ENCODE measurements at places on chromosomes 4 and X. TPM values are rescaled to one million over a fixed set of nuclear protein-coding genes. Genes with fewer than 3 reads are reported as not detected.

The CXCL8 gene
- polyA plus RNA-seq: 0.63 TPM

The SUV39H1 gene
- polyA plus RNA-seq: 4.7 TPM

The CT83 gene
- not detected for polyA plus RNA-seq

The ANXA5 gene
- polyA plus RNA-seq: 569 TPM

The TECRL gene
- not detected for polyA plus RNA-seq

The WNK3 gene
- polyA plus RNA-seq: 2.7 TPM

The BEND4 gene
- polyA plus RNA-seq: 1.1 TPM

The STAP1 gene
- 0.32 TPM for polyA plus RNA-seq

The ARR3 gene
- 0.39 TPM for polyA plus RNA-seq

The DMP1 gene
- not detected for polyA plus RNA-seq

The FRMPD3 gene
- polyA plus RNA-seq: 0.49 TPM

The NEUROG2 gene
- not detected for polyA plus RNA-seq

The ALB gene
- polyA plus RNA-seq: 23.0 TPM

The NUP54 gene
- polyA plus RNA-seq: 77.0 TPM

The ASB11 gene
- 0.05 TPM for polyA plus RNA-seq

The TCEAL7 gene
- polyA plus RNA-seq: 40.0 TPM

The TBC1D9 gene
- 29.1 TPM for polyA plus RNA-seq

The NUP62CL gene
- polyA plus RNA-seq: 0.82 TPM

Measured in left renal pelvis (tissue), 4 donors.